ENCODE measurements at places on chromosomes 2 and 18. TPM values are rescaled to one million over a fixed set of nuclear protein-coding genes. Genes with fewer than 3 reads are reported as not detected.
A peak's percentile ranks its signal among the peaks of the same experiment; 100 is the strongest.

GRCh38 chr2:39836638-39837037 lies 57.6 kb upstream of the THUMPD2 start:
- DNase-seq, result no peak

DNA sequence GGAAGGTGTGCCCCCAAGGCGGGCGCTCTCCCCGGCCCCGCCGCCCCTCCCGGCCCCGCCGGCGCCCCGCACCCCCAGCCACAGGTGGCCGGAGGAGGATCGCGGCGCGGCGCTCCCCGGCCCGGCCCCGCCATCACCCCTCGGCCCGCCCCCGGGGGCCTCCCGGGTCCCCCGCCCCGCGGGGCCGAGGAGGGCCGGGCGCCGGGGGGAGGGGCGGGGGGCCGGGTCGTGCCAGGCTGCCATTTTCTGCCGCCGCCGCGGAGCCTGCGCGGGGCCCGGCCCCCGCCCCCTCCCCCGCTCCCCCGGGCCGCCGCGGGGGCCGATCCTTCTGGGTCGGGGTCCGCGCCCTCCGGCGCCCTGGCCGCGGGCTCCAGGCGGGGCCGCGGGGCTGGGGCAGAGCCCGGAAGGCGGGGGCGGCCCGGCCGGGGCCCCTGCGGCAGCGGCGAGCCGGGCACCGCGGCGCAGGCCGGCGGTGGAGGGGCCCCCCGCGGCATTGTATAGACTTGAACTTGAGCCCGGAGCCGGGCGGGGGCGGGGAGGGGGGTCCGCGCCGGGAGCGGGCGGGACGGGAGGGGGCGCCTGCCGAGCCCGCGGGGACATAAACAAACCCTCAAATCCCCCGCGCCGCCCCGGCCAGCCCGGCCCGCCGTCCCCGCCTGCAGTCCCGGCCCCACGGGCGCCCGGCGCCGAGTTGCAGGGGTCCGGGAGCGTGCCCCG lies 556 bp downstream of the DNMT3A start:
- DNase-seq, result peak; percentile 43

DNA sequence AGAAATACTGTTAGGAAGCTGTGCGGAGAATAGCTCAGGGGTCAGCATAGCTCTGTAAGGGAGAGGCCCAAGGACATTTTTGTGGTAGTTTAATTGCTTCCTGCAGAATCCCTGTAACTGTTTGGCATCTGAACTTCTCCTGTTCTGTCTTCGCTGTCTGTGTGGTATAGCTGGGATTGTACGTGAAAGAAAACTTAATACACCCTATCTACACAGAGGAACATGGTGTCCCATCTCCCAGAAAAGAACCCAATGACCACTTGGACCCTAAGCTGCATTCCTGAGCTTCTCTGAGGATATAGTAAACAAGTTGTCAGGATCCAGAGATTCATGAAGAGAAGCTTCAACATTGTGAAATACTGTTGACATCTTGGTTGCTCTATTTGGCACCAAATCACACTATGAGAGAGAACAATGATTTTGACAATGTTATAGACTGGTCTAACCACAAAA lies 81.3 kb downstream of the CDC42EP3 start:
- no peak for DNase-seq

- DNase-seq, result no peak
Observed at GRCh38 chr2:128286011-128286721, 32.5 kb downstream of the HS6ST1 start.

DNA sequence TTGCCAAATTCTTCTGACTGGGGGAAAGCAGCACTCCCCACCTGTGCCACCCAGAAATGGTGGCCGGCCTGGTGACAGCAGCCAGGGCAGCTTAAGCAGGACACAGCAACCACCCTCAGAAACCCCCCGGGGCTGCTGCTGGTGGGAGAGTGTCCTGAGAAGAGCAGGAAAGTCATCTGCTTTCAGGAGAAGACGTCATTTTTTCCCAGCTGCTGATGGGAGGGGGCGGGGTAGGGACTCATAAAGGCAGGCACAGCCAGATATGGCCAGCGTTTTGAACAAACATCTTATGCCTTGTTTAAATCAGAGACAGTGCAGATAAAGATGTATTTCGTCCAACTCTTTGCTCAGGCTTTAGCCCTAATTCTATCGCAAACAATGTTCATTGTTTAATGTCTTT lies 139.5 kb downstream of the LRRC30 start:
- no peak for DNase-seq

DNA sequence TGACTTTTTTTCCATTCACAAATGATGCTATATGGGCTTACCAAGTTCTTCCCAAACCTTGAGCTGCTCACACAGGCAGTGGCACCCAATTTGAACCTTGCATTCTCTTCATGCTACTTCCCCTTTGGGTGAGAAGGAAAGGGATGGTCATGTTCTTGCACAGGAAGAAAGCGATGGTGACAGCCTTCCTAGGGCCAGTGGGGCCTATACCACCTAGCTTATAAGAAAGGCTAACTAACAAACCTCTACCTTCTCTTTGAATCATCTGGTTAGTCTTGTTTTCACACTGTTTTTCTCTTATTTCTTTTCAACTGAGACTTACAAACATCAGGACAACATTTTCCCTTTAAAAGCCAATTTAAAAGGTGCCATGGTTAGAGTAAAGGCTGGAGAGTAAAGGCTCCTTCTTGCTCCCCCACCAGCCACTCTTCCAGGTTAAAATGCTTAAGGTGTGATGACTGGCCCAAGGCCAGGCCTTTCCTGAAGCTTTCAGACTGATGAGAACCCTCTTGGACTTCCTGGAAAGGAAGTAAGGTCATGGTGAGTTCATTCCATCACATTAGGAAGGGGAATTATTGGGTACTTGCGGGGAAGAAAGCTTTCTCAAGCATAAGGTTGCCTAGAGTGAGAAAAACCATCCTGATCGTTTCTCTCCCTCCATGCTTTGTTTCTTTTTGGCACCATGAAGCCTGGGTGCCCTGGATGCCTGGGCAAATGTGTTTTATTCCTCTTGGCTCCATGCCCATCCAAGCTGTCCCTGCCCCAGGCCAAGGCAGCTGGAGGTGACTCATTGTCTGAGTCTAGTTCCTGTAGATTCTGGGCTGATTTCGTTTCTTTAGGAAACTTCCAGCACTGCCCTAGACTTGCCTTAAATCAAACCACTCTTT lies 41.4 kb upstream of the ITGB6 start:
- DNase-seq, result no peak

DNA sequence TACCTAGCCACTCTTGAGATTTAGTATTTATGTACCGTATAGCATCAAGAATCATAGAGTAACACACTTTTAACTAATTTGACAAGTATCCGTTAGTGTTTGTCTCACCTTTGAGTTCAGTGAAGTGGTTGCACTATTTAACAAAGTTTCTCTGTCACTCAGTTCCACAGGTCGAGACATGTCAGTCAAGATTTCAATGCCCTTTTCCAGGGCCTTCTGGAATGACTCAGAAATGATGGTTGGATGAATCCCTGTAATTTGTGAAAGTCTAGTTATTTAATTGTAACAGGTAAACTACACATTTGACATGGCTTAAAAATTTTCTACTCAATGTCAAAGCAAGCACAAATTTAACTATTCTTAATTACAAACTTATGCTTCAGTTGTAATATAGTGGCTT lies 9.7 kb downstream of the CCT4 start:
- no peak for DNase-seq

SERPINE2 gene
- 16.4 TPM for total RNA-seq

Data from activated CD4-positive, alpha-beta memory T cell treated with anti-CD3 and anti-CD28 coated beads for 36 hours (primary cell).